ENCODE measurements at places on chromosomes 7 and 10.
A peak's percentile ranks its signal among the peaks of the same experiment; 100 is the strongest.

- DNase-seq, result no peak
Observed at GRCh38 chr10:4373612-4374011, 452.4 kb upstream of the AKR1E2 start.

GRCh38 chr7:13257661-13258060, 570.2 kb downstream of the ARL4A start:
- peak; percentile 22 for DNase-seq

- no peak for DNase-seq
Observed at GRCh38 chr7:132142006-132142405, 434.3 kb downstream of the PLXNA4 start.

DNA sequence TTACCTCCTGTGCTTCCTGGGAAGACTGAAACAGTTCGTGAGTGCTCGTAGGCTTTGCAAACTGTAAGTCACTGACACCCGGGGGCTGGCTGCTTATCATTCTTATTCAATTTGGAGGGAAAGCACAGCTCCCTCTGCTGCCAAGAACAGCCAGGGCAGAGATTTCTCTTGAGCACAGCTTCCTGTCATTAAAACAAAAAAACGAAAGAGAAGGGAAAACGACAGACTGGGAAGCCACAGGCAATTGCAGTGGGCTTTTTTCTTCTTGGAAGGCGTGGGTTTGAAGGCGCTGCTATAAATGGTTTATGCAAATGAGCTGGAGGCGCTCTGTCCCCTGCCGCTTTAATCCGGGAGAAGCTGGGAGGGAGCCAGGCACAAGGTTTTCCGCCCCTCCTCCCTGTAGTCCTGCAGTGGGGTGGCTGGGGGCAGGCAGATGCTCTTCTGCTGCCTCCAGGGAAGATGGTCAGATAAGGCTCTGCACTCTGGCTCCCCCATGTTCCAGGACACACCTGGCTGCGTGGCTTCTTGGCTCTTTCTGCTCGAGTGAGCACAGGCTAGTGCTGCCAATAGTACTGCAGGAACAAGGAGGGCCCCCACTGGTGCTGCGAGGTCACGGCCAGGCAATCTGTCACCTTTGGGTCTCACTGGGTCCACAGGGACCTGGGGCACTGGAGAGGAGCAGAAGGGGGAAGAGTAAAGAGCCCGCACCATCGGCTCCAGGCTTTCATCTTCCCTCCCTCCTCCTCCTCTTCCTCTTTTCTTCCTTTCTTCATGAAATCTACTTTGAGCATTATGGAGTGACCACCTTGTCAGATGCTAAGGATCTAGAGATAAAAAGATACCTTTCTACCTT, 49.5 kb downstream of the NEURL1 start:
- DNase-seq, result peak; percentile 38

DNA sequence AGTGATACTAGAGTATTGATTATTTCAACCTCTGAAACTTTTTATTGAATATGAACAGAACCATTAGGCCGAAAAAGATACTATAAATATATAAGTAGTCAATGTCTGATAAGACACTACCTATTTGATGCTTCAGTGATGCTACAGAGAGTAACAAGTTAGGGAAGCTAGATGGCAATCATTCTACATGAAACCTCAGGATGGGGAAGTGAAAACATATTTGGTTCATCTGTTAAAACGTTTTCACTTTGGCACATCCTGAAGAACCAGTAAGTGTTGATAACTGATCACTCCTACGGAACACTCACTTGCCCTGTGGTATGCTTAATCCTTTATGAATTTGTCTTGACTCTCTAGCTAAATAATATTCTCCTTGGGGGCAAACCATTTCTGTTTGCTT, 1064.9 kb downstream of the NXPH1 start:
- DNase-seq, result no peak

DNA sequence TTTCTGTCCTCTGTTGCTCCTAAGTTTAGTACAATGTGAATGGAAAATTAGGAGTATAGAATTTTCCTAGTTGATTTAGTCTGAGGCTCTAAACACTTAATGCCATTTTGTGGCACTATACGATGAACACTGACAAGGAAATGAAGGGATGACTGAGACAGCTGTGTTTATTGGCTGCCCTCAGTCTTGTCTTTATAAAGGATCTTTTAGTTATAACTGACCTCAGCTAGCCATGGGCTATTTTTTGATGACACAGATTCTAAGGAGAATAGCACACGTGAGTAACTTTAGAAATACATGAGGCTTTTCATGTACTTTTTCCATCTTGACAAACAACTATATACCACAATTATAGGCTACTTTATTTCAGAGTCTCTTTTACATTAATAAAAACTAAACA, 113.7 kb downstream of the PRKG1 start:
- DNase-seq, result no peak

DNA sequence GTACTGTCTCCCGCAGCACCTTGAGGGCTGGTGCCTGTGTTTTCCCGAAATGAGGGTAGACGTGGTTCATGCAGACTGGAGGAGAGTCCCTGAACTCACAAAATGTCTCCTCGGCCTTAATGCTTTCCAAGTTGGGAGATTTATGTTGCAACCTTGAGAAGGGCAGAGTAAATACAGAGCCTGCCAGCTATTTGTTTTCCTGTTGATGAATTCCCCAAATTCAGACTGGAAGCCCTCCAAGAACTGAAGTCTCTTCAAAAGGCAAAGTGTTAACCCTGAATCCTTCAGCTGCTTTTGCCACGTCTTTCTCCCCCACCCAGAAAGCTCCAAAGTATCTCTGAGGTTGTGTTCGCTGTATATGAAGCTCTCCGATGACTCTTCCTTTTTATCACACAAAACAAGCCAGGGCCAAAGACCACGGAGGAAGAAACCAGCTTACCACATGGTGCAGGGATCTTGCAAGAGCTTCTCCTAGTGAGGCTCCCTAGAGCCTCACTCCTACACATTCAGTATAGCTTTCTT, 254.7 kb upstream of the NFE2L3 start:
- DNase-seq, result no peak

- DNase-seq, result no peak
Observed at GRCh38 chr7:83148776-83149175, 13.9 kb downstream of the PCLO start.

DNA sequence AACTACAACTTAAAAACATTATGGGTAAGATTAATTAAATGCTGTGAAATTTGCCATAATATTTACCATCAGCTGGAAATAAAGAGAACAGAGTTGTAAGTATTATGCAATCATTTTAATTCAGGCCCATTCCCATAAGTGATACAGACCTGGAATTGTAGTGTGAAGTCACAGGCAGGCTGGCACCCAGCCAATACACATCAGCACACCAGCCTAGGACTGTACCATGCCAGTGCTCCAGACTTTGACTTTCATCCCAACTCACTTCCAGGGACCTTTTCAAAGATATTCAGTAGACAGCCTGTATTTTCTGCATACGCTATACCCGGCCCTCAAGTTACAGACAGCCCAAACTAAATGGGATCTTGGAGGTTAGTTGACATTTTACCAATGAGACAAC, 143.3 kb downstream of the TES start:
- no peak for DNase-seq

GRCh38 chr7:129298268-129298893, 73.6 kb downstream of the AHCYL2 start:
- DNase-seq, result peak; percentile 28

DNA sequence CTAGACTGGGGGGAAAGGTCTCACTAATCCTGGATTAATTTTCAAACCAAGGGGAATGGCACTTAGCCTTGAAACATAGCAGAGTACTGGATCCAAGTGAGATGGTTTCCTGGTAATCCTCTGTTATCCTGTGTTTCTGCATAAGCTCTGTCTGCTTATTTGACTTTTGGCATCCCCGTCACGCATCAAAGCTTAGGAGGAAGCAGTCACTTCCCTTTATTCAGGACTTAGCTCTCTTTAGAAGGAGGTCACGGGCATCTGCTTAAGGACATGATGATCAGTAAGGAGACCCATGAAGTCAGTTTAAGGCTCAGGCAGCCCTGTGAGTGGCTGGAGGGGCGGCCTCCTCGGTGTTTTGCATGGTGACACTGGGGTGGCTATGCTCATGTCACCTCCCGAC, 30.0 kb downstream of the TSPAN15 start:
- DNase-seq, result no peak

DNA sequence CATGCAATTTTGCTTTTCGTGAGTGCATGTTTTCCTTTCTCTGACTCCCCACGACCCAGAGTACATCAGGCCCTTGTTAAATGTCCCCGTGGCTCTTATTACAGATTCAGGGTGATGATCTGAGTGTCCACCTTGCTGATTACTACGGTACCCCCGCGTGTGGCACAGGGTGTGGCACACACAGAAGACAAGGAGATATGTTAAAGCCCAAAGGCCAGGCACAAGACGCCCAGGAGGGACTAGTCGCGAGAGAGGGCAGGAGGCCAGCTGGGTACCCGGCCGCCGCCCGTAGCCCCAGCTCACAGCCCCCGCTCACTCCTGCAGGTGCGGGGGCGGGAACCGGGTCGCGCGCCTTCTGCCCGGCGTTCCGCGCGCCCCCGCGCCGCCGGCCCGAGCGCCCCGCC, 281 bp upstream of the EXOC6 start:
- no peak for DNase-seq

DNA sequence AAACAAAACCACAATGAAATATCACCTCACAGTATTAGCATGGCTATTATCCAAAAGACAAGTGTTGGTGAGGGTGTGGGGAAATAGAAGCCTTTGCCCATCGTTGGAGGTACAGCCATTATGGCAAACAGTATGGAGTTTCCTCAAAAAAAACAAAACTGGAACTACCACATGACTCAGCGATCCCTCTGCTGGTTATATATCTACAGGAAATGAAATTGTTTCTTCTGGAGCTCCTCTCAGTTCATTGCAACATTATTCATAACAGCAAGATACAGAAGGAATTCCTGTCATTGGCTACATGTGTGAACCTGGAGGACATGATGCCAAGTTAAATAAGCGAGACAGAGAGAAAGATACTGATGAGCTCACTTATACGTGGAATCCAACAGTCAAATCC, 2.4 kb upstream of the UBE3C start:
- DNase-seq, result peak; percentile 72

GRCh38 chr10:930625-931325, 730 bp downstream of the LARP4B start:
- DNase-seq, result peak; percentile 14

DNA sequence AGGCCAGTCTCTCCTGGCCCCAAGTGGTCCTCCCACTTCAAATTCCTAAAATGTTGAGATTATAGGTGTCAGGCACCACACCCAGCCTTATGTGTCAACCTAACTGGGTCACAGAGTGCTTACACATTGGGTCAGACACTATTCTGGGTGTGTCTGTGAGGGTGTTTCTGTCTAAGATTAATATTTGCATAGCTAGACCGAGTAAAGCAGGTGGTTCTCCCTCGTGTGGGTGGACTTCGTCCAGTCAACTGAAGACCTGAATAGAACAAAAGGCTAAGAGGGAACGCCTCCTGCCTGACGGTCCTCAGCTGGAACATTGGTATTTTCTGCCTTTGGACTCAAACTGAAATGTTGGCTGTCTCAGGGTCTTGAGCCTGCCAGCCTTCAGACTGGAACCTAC, 11.5 kb downstream of the PPIF start:
- DNase-seq, result no peak

- DNase-seq, result no peak
Observed at GRCh38 chr7:29192811-29193210, 1.8 kb upstream of the CHN2 start.

DNA sequence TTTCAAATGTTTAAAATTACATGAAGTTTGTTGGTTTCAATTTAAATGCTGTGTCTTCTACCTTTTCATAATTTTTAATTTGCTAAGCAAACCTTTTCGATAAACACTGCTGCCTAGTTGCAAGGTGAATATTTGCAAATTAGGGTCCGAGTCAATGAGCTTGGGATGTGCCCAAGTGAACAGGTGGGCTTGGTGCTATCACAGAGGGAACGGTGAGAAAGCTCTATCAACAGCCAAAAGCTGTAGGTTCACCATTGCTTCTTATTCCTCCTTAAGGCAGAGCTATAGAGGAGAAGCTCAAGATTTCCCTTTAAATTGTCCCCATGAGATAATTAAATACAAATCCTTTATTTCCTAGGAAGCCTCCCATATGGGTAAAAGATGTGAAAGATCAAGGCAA, 245.3 kb upstream of the CELF2 start:
- no peak for DNase-seq

GRCh38 chr7:4706384-4707216, 24.5 kb downstream of the FOXK1 start:
- DNase-seq, result peak; percentile 60

GRCh38 chr10:106147021-106147420, 1017.5 kb downstream of the SORCS1 start:
- DNase-seq, result no peak

- DNase-seq, result no peak
Observed at GRCh38 chr10:107834706-107835105, 670.2 kb upstream of the SORCS1 start.

GRCh38 chr7:129295015-129295423, 70.2 kb downstream of the AHCYL2 start:
- peak; percentile 79 for DNase-seq

DNA sequence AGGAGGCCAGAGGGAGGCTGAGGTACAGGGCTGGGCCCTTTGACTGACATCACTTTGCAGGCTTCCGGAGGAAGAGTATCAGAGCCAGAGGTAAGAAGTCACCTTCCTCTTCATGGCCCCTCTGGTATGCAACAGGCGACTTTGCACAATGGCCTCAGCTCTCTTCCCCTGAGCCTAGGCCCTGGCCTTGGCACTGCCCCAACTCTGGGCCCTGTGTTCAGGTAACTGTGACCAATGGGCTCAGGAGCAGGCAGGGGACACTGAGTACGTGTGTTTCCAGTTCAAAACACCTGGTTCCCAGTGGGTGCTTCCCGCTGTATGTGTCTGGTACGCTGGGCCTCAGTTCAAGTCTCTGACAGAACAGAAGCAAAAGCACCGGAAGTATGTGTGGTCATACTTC, 12.1 kb upstream of the PAX2 start:
- DNase-seq, result no peak

DNA sequence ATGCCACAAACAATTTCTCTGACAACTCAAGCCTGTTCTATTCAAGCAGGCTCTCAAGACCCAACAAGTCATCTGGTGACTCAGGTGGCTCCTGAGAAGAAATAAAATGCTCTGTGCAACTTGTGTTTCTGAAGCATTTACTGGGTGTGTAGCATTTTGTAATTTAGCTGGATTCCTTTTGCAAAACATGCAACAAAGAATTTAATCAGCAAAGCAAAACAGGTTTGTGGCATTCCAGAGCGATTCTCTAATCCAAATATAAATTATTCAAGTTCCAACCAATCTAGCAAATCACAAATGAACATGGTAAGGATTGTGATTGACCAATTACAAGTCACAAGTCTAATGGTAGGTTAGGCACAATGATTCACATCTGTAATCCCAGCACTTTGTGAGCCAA, 39.8 kb upstream of the C10orf67 start:
- no peak for DNase-seq

DNA sequence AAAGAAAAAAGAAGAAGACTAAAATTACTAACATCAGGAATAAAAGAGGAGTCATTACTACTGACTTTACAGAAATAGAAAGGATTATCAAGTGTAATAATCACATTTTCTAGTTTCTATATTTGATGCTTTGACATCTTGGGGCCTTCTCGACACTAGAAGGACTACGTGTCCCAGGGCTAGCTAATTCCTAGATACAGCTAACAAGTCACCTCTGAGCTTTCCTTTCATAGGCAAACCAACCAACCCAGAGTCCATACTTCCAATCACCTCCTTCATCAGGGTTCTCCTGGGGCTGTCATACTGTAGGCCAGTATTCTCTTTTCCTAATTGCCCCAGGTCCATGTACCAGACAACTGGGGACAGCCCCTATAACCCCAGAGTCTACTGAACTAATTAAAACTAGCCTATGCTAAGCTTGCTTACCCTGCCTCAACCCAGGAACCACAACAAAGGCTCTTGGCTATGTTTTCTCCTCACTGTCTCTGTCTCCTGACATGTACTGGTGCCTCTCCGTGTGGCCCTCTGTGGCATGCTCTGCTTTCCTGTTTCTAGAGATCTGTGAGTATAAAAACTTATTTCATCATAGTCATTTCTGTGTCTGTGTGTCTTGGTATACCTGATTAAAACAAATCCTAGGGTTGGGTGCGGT, 6.7 kb upstream of the PARP12 start:
- no peak for DNase-seq
